Activated T-helper 1 cell treated with Interleukin-2 at 50 U/mL for 16 hours (primary cell): ENCODE measurements at places on chromosomes 16 and 17.

DNA sequence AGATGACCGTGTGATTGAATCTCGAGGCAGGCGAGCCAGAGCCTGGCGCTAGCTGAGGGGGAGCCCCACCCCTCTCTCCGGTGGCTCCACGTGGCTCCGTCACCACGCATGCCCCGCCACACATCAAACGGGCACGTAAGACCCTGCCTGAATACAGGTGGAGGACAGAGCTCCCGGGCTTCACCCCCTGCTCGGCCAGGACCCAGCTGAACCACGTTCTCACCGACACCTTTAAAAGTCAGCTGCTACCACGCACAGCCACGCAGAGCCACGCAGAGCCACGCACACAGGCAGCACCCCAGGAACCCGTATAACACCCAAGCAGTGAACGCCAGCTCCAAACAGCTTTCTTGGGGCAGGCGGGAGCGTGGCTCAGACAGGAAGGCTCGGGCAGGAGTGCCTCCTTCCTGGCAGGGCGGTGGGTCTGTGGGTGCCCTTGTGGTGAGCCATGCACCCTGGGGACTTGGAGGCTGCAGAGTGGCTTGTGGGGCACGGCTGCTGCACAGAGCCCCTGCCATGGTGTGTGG lies 4.4 kb downstream of the TMEM204 start:
- DNase-seq = no peak

DNA sequence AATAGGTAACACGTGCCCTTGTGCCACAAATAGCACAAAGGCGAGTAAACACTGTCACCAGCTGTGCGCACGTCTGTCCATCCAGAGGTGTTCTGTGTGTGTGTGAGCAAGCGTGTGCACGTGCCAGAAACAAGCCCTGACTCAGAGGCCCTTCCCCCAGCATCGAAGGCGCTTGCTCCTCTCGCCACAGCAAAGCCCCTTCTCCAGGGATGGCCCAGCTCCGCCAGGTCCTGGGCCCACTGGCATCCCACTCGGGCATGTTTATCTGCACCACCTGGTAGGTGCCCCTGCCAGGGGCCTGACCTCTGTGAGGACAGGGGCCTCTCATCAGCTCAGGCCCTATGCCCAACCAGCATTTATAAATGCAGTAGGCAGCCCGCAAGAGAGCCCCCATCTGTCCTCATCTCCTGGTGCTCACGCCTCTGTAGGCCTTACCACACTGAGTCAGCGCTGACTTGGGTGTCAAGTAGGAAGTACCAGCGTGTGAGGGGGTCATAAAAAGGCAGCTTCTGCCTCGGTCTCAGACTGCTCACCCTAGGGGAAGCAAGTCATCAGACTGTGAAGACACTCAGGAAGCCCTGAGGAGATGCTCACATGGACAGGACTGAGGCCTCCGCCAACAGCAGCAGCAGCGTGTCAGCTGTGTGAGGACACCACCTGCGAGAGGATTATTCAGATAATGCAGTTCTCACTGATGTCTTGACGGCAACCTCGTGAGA lies 10.8 kb downstream of the TMEM235 start:
- DNase-seq = no peak

DNA sequence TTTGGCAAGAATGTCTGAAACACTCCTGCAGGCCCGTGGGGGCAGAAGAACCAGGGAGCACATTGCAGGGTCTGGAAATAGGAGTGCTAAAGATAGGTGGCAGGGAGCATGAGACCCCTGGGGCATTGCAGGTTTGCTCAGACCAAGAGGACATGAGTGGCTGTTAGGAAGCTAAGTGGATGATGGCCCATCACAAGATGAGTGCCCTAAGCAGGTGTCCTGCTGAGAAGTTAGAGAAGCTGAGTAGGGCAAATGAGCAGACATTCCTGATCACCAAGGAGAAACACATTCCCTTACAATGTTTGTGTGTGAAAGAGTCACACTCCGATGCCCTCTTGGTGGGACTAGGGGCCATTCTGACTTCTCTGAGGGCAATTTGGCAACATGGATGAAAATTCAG lies 9.9 kb downstream of the MLYCD start:
- DNase-seq = no peak

- DNase-seq = no peak
Observed at GRCh38 chr16:67470359-67470758, 10.6 kb downstream of the ATP6V0D1 start.

DNA sequence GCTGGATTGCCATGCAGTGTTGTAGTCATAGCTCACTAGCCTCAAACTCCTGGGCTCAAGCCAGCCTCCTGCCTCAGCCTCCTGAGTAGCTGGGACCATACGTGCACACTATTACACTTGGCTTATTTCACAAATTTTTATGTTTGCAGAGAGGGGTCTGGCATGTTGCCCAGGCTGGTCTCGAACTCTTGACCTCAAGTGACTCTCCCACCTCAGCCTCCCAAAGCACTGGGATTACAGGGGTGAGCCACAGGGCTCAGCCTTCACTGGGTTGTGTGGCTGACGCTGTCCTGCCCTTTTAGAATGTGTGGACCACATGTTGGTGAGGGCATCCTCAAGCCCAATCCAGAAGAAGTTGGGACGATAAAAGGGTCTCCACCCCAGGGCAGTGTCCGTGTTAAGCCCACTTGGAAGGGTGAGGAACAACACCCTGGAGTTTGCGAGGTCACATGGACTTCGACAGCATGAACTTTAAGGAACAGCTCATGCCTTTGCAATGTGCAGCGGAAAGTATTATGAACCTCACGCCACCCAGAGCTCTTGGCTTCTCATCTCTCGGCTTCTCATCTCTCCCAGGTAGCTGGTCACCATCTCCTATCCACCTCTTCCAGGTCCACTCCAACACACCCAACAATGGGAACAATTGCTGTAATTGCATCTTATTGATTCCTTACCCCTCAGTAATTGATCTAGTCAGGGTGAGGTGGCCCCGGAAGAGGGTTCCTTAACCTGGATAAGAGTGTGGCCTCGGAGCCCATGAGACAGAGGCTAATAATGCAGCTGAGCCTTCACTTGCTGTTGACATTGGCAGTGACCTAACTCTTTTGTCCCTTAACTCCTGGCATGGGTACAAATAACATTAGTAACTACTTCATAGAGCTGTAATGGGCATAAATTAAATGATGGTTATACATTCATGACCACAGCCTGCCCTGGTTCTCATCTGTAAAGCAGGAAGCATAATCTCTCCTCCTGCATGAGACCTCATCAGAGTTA lies 6.7 kb downstream of the FOXL1 start:
- no peak for DNase-seq

GRCh38 chr16:67016143-67016542 lies 12.8 kb upstream of the CBFB start:
- DNase-seq = no peak

- no peak for DNase-seq
Observed at GRCh38 chr17:55163408-55163807, 101.4 kb upstream of the HLF start.

DNA sequence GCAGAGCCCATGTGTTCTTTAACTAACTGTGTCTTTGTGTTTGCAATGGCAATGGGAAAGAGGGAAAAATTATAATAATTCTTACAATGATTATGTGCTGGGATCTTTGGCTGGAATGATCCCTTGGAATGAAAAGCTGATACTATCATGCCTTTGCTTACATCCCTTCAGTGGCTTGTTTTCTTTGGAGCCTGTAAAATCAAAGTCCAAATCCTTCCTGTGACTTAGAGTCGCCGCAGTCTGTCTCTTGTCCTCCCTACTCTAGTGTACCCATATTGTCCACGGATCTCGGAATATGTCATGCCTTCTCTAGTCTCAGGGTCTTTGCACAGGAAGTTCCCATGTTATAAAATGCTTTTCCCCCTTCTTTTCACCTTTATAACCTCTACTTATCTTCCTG lies 111.7 kb upstream of the MAF start:
- DNase-seq = no peak

DNA sequence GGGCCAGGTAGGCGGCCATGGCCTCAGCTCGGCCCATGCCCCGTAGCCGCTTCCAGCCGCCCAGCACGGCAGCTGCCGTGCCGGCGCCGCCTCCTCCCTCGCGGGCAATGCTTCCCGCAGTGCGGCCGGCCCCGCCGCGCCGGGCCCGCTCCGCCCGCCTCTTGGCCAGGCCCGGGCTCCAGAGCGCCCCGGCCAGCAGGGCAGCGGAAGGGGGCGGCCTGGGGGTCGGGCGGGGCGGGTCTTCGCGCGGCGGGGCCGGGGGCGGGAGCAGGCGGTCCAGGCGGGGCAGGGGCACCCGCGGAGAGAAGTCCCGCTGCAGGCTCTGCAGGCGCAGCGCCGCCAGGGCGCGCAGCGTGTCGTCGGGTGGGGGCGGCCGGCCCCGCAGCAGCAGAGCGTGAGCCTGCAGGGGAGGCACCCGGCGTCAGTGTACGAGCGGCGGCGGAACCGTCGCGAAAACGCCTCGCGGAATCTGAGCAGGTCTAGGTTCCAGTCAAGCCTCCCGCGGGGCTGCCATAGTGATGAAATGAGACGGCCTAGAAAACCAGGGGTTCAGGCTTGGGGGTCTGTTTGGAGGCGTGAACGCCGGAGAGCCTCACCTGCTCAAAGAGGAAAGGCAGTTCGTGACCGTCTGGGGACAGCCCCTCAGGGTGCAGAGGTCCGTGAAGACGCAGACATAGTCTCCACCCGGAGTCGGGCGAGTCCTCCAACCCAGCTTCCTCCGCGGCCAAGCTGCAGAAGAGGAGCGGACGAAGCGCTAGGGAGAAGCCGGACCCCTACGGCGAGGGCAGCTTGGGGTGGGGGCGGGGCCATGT lies 6.6 kb downstream of the PLEKHH3 start:
- DNase-seq = peak; percentile 32

DNA sequence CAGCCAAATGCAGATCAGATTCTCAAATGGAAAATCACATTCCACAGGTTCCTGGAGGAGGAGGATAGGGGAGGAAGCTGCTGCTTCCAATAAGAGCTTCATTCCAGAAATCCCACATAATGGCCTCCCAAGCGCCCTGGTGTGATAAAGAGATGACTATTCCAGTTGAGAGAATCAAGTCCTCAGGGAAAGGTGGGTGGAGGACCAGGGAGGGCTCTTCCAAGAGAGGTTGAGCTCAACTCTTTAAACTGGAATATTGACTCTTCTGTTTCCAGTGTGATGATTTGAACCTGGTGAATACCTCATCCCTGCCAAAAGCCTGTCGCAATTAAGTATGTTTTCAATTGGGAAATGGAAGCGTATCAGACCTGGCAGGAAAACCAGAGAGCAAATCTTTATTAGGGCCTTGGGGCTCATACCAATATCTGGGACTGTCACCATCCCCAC lies 81.4 kb upstream of the DYNLRB2 start:
- no peak for DNase-seq

GRCh38 chr17:81980122-81980521 lies 2.7 kb downstream of the ASPSCR1 start:
- no peak for DNase-seq

- DNase-seq = peak; percentile 73
Observed at GRCh38 chr16:4183237-4184037, 58.4 kb downstream of the SRL start.

- no peak for DNase-seq
Observed at GRCh38 chr17:64399071-64399766, 8.6 kb upstream of the PECAM1 start.

DNA sequence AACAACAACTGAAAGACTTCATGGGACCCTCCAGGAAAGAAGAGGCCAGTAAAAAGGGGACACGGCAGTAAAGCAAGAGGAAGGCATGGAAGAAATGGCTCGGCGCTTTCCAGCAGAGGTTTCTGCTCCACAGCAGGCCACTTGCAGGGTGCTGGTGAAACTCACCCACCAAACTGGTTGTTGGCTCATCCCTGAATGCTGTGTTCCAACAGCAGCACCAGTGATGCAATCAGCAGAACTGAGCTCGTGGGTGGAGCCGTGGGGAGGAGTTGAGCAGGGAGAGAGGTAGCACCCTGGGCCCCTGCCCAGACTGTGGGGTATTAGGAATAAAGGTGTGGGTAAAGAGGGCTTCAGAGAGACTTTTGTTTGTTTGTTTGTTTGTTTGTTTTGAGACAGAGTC lies 62.8 kb upstream of the ADCY9 start:
- no peak for DNase-seq

DNA sequence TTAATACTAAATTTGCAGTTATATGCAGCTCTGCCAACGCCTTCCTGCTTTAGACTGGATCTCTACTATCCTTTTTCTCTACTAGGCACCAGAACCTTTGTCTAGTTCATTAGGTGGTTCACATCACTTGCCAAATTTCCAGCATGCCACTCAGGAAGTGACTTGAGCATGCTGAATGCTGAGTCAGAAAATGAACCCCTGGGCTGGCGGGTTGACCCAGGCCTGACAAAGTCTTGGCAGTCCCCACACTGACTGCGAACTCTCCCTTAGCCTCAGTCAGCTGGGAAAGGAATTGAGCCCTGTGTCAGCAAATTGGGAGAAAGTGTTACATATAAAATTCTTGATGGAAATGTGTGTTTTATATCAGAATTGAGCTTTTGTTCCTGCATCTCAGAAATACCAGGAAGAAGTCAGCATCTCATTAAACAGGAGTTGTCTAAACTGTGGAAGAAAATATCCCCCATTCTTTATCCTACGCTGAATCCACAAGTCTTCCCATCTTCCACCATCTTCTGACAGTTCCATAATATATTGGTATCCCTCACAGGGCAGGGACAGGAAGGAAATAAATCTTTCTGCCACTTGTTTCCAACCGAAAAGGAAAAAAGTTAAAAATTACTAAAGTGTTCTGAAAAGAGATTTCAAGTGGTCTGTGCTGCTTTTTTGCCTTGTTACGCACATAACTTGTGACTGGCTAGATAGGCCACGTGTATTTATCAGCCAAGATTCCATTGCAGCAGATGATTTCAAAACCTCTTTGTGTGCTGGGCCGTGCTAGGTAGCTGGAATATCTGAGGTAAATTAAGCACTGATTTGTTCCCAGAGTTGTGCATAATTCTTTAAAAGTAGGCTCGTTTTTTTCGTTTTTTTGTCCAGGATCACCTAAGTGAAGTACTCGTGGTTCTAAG lies 16.7 kb upstream of the SLC12A3 start:
- DNase-seq = no peak

DNA sequence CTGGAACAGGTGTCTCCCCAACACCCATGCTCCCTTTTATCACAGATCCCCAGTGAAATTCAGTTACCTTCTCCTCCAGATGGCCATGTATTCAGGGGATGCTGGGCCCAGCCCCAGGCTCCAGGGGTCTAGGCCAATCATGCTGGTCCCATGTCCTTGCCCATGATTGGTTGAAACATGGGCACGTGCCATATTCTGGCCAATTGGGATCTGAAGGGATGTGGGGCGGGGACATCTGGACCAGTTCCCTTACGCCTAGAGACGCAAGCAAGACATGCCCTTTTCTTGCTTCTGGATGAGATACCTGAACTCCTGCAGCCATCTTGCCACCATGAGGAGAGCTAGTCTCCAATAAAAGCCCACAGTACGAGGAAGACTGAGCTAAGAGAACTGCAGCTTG lies 31.0 kb upstream of the ST6GALNAC1 start:
- DNase-seq = no peak

GRCh38 chr16:23667355-23667659 lies 11.4 kb upstream of the PLK1 start:
- DNase-seq = no peak

GRCh38 chr17:18916816-18917500 lies 35.0 kb upstream of the SLC5A10 start:
- no peak for DNase-seq
